Occipital lobe (tissue), 3 donors: ENCODE measurements at places on chromosomes 2 and 18.

GRCh38 chr2:140747665-140748064 lies 1383.2 kb downstream of the LRP1B start:
- no peak for DNase-seq

GRCh38 chr2:60295636-60295962 lies 257.9 kb downstream of the BCL11A start:
- DNase-seq = no peak

GRCh38 chr2:194203898-194204297 lies 1453.1 kb upstream of the SLC39A10 start:
- DNase-seq = no peak

GRCh38 chr2:112646102-112646719 lies 472 bp downstream of the SLC20A1 start:
- DNase-seq = no peak

- no peak for DNase-seq
Measured at GRCh38 chr2:191678437-191679100, 633 bp downstream of the NABP1 start.

GRCh38 chr2:55842046-55842445 lies 81.5 kb downstream of the EFEMP1 start:
- no peak for DNase-seq

GRCh38 chr2:44429034-44429433 lies 67.3 kb downstream of the CAMKMT start:
- no peak for DNase-seq

- DNase-seq = no peak
Measured at GRCh38 chr2:120360307-120360855, 14.4 kb downstream of the INHBB start.

DNA sequence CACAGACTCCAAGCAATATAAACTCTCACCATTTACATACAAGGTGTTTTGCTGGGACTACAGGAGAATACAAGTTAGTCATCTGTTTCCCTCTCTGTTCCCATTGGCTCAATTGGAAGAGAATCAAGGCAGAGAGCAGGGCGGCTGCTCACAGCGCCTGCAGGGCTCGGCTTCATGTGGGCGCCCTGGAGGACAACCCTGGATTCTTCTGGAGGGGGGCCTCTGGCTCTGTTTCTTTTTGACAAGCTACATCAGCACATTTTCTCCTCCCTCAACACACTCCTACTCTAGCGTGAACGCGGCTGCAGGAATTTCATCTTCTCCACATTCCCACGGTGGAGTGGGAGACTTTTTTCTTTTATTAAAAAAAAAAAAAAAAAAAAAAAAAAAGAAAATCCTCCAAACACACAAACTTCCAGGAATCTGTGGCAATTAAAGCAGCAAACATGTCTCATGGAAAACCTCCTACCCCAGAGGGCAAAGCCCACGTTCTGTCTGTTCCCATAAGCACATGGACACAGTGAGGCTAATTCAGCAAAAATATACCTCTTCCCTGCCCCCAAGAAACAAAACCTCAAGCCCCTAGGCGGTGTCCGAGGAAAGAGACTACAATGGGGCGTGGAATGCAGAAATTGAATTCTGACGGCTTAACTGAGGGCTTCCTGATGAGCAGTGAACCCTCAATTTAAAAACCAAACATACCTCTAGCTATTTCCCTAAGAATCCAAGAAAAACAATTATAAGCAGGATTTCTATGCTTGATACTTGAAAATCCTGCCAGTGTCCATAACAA lies 50.6 kb downstream of the PARD6G start:
- no peak for DNase-seq

DNA sequence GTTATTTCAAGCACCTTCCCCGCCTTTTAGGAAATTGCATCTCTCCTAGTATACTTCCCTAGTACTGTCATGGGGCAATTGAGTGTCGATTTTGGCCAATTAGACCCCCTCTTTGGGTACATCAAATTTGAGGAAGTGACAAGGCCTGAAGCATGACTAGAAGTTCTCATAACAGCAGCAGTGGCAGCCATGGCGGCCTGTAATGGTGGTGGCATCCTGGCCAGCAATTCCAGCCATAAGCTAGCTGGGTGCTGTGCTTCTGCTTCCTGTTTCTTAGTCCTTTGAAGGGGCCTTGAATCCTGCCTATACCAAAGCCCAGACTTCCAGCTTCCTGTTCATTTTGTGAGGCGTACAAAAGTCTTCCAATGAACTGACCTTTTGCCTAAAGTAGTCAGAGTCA lies 523.1 kb downstream of the PLCL1 start:
- DNase-seq = no peak

DNA sequence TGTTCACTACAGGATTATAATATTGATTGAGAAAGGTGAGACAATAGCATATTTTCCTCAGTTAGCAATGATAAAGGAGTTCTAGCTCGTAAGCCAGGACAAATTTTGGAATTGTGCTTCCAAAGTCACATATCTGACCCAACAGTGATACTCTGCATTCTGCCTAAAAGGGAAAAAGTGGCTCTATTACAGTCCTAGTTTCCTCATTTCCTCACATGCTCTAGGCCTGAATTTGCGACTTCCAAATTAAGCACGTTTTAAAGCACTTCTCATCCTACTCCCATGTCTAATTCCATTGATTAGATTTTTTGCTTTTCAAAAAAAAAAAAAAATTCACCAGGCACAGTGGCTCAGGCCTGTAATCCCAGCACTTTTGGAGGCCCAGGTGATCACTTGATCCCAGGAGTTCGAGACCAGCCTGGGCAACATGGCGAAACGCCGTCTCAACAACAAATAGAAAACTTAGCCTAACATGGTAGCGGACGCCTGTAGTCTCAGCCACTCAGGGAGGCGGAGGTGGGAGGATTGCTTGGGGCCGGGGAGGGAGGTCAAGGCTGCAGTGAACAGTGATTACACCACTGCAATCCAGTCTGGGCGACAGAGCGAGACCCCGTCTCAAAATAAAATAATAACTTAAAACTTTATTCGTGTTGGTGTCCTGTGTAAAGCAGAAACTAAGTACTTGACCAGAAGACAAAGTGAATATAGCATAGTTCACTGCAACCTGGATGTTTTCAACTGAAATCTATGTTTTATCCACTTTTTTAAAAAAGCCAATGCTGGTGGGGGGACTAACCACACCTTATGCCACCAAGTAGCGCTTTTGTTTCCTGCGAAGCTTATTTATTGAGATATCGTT lies 1.5 kb downstream of the ESCO1 start:
- DNase-seq = no peak

DNA sequence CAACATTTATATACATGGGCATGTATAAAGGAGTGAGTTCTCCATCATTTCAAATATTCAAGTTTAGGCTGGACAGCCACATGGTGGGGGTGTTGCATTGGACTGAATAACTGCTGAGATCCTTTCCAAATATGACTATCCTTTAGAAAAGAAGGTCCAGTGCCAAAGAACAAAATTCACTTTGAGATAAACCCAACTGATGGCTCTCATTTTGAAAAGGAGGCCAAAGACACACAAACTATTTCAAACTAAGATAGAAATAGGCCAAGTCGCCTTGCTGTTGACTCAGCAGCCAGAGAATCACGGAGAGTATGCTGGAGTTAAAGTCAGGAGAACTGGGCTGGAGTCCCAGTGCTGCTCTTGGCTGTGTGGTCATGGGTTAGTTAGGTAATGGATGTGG lies 204.5 kb upstream of the LRATD1 start:
- DNase-seq = no peak

DNA sequence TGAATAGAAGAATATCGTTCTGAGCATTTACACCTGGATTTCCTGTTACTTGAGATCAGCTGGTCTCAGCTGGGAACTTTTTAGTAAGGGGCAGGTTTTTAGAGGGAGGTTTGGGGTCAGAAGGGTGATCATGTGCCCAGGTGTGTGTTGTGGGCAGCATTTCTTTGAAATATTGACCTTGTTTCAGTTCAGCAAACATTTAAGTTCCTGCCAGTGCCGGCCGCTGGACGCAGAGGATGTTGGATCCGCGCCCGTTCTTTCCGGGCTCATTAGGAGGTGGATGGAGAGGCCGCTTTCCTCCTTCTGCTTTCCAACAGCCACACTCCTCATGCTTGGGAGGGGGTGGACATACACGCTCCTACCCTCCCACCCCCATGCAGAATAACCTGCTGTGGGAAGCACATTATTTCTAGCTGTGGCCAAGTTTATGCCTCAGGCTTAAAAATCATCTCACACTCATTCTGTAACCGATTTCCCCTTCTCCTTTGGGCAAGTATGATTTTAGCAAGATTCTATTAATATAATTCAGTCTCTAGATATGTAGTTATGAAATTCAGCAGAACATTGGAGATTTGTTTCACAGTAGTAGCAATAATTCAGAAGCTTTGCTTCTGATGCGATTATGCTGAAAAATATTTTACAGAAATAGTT lies 131.4 kb downstream of the ZNF236 start:
- DNase-seq = no peak

DNA sequence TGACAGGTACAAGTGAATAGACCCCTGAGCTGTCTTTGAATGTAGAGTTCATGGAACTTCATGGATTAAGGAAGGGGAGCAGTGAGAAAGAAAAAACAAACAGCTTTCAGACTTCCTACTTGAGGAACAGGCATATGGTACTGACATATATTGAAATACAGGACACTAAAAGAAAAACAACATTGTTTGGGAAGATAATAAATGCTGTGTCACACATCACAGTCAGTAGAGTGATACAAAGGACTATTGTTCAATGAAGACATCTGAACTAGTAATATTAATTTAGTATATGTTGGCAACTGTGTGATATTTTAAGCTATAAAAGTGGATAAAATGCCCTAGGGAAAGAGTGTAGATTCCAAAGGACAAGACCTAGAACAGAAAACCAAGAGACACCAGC lies 3.3 kb downstream of the DSC2 start:
- no peak for DNase-seq

- DNase-seq = no peak
Measured at GRCh38 chr2:42806786-42807185, 14.4 kb upstream of the HAAO start.

GRCh38 chr18:45777393-45777792 lies 48.1 kb upstream of the SIGLEC15 start:
- DNase-seq = no peak

DNA sequence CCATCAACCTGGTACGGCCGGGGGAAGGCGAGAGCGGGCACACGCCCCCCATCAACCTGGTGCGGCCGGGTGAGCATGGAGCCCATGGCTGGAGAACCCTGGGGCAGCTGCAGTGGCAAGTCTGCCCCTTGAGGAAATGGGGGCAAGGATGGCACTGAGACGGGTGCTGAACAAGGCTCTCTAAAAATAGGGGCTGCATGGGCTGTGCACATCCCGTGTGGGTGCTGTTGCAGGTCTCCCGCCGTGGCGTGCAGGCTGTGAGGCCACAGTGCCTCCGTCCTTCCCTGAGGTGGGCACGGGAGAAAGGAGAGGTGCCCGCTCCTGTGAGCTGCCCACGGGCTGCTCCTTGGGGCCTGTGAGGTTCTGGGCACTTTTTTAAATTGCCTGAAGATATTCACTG lies 99.2 kb downstream of the NFATC1 start:
- DNase-seq = no peak

DNA sequence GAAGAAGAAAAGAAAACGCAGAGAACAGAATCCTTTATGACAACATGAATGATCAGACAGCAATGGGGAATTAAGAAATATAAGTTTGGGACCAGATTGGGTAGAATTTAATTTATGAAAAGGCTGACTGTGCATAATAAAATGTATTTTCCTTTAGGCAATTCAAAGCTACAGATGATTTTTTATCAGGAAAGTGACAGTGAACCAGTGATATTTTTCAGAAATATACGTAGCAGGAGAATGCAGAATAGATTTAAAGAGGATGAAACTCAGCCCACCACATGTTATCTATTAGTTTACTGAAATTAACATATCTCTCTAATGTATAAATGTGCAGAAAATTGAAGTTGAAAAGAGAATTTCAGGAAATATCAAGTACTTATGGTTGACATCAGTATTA lies 110.0 kb downstream of the SCN2A start:
- DNase-seq = no peak

DNA sequence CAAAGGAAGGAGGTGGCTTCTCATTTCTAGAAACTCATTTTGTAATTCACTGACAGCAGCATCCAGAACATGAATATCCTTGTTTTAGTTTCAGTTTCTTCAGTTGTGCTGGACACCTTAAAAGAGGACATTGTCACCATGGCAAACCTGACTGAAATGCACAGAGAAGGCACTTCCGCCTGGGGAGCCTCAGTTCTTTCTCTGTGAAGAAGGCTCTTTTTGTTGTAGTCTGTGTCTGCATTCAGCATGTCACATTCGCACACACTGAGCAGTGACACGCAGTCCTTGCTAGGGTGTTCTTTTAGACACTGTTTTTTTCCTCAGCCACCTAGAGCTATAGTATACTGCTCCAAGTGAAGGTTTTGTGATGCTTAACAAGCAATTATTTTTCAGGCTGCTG lies 9.5 kb upstream of the RPRM start:
- DNase-seq = no peak

DNA sequence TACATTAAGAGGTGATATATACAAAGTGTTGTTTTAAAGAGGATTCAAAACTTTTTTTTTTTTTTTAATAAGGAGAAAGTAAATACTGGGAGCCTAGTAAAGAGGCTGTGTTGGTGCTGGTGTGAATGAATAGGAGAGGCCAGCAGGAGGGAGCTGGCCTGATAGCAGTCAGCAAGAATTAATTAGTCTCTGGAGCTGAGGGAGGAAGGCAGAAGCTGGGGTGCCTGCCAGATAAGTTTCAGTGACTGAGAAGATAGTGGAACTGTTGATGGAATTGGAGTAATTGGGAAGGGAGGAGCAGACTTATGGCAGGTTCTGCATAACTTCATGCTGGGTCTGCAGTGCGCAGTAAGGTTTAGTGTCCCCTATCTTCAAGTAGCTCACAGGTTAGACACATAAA lies 36.2 kb upstream of the SNORC start:
- DNase-seq = no peak

DNA sequence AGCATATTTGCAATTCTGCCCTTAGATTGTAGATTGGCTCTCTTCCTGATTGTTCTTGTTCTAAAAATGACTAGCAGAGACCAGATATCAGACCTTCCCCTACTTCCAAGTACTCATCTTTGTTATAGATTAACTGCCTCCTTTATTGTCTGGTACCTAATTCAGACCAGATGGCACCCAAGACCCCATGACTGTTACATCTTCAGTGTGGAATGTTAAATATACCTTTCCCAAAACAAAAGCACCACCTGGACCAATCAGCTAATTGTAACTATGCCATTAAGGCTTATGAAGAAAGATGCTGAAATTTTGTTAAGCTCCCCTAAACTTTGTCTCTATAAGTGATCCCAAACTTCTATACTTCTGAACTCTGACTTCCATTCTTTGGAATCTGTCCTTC lies 12.0 kb upstream of the TFPI start:
- DNase-seq = no peak

- DNase-seq = no peak
Measured at GRCh38 chr2:60091894-60092293, 461.6 kb downstream of the BCL11A start.
